Activated effector memory CD4-positive, alpha-beta T cell treated with Interleukin-2 at 50 U/mL for 16 hours (primary cell): ENCODE measurements at places on chromosomes 1 and 21.

GRCh38 chr1:77954521-77954920, 24.4 kb downstream of the FUBP1 start:
- DNase-seq = no peak

DNA sequence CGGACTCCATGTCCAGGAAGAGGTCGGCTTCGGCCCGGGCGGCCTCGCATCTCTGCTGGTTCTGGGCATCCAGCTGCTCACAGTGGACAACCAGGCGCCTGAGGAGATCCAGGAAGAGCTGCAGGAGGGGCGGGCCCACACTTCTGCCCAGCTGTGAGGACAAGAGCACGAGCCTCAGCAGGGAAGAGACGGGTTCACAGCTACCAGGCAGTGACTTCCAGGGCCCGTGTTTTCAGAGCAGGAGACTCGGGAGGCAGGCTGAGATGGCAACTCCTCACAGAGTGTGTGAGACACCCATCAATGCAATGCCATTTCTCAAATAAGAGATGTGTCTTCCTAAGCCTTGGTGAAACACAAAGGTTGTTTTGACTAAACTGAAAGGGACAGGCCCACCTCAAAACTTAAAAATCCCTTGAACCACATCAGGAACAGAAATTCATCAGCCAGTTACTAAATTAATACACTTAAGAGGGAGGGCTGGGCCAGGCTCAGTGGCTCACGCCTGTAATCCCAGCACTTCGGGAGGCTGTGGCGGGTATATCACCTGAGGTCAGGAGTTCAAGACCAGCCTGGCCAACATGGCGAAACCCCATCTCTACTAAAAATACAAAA, 43.4 kb downstream of the URB1 start:
- no peak for DNase-seq

DNA sequence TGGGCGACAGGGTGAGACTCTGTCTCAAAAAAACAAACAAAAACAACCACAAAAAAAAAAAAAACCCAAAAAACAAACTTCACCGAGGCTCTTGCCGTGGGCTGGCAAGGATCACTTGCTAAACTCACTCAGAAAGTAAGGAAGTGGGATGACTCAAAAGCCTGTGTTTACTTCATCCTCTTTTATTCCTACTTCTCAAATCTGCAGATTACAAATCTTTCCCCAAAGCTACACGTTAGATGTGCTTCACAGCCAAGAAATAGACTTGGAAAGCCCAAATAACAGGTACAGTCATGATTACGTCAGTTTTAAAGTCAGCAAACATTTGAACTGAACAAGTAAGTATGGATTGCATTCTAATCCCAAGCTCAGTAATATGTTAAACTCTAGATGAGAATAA, 359.3 kb downstream of the ADGRL2 start:
- DNase-seq = no peak

DNA sequence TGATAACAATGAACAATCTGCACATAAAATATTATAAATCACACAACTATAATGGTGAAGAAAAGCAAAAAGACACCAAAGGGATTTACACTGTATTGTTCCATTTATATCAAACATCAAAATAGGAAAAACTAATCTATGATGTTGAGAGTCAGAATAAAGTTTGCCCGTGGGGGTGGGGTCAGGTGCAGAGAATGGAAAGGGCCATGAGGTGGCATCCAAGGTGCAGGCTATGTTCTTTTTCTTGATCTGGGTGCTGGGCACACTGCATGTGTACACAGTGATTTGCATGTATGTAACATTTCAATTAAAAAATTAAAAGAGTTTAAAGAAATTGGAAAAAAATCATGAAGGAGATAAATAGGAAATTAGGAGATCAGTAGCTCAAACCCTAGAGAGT, 127.3 kb downstream of the DSCAM start:
- DNase-seq = no peak

- DNase-seq = no peak
Measured at GRCh38 chr21:46284077-46284644, 1.2 kb downstream of the MCM3AP start.

DNA sequence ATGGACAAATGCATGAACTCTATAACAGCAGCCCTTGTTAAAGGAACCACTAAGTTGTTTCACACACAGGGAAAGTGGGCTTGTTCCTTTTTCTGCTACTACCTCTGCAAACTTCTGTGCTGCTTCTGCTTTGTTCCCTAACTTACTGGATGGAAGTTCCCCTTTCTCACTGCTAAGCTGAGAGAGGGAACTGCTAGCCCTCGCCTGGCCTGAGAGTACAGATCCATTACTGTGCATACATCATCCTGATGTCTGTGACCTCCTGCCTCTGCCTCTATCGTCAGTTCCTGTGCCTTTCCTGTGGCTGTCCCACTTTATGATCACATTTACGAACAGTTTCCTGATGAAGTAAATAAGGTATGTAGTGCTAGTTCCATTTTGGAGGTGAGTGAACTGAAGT, 3.5 kb downstream of the GNAT2 start:
- DNase-seq = no peak

DNA sequence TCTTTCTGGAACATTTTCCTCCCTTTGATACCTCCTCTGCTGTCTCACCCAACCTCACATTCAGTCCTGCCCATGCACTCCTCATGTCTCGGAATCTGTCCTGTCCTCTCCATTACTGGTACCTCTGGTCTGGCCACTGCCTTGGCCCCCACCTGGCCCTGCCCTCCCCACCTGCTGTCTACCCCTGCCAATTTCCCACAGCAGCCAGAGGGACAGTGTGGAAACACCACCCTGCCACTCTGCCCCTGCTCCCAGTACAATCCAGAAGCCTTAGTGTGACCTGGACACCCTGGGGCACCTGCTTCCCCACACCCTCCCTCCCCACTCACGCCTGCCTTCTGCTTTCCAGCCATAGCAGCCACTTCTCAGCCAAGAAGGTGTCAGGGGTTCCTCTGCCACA, 534.4 kb downstream of the MATN1 start:
- no peak for DNase-seq

- DNase-seq = no peak
Measured at GRCh38 chr1:14827870-14828269, 229.4 kb downstream of the KAZN start.

- DNase-seq = no peak
Measured at GRCh38 chr1:97816927-97817326, 103.9 kb downstream of the DPYD start.

GRCh38 chr21:27326301-27326700, 359.4 kb upstream of the ADAMTS5 start:
- DNase-seq = no peak

- peak; percentile 72 for DNase-seq
Measured at GRCh38 chr1:160795951-160796383, at the start of gene LY9. TSS of gene LY9 (plus strand) at chr1:160796174. CDS start at chr1:160796188, 14 bp downstream.

DNA sequence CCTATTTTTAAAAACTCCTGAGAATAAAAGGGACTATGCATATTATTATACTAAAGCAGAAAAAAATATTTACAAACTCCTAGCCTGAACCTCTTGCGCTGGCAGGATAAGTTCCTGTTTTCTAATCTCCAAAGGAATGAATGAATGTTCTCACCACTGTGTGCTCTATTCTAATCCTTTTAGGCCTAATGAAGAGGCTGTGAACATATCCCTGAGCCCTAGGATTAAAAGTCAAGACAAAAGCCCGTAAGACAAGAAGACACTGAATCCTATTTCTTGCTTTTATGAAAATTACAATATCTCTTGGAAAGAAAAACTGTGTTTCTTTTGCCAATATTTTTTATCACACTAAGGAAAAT, 317.5 kb downstream of the HHAT start:
- no peak for DNase-seq

GRCh38 chr1:24374891-24375786, 38.4 kb downstream of the STPG1 start:
- no peak for DNase-seq

DNA sequence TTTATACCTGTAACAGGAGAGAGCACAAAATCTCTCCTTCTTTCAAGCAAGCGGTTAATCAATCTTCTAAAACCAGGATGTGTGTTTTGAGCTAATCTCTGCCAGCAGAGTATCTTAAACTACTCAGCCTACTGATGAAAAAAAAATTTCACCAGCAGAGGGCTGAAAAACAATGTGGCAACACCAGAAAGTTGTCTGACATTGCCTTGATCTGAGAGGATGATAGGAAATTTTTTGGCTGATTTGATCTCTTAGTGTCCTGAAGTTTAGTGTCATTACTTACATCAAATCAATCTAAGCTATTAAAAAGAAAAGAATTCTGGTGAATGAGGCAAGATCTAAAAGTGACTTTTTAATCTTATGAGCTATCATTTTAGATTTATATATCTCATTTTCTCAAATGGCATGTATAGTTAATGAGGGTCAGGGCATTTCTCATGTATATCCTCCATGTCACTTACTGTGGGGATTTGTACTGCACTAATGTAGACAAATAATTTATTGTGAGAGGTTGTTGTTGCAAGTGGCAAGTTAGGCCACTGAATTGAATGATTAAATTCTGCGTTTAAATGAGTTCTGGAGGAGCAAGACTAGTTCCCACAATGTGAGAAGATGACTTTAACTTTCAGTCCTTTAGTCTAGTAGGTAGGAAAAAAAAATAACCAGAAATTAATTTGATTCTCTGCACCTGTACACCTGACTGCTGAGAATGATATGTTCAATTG, 10.9 kb downstream of the ADAMTS1 start:
- DNase-seq = no peak

DNA sequence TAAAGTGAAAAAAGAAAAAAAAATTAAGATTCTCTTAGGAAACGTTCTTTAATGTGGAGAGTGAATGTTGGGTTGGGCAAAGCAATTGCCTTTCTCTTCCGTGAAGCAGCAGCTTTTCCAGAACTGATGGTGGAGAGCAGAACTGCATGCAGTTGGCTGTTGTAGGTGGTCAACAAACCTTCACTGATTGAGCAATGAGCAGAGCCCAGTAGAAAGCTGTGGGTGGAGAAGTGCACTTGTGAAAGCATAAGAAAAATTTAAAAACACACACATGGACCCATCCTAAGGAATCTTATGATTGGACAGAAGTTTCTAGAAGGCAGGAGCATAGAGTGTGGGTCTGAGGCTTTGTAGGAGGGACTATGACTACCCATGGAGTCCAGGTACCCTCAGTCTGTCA, 4.5 kb downstream of the PRELP start:
- no peak for DNase-seq

GRCh38 chr21:27250366-27250765, 283.5 kb upstream of the ADAMTS5 start:
- no peak for DNase-seq

GRCh38 chr1:163296504-163297263, 25.1 kb upstream of the NUF2 start:
- DNase-seq = no peak

DNA sequence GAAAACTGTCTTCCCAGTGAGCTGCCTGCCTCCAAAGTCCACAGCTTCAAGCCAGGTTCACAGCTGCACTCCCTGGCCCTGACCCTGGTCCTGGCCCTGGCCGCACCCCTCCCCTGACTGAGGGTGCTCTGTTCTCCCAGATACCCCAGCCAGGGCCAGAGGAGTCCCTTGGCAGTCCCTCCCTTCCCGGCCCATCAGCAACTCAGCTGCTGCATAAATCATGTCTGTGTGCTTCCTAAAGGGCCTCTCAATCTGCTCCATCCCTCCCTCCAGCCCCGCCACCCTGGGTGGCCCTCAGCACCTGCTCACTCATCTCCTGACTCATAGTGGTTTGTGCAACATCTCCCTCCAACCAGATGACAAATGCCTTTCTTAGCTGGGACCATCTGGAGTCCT, 24.8 kb upstream of the C1orf174 start:
- no peak for DNase-seq

DNA sequence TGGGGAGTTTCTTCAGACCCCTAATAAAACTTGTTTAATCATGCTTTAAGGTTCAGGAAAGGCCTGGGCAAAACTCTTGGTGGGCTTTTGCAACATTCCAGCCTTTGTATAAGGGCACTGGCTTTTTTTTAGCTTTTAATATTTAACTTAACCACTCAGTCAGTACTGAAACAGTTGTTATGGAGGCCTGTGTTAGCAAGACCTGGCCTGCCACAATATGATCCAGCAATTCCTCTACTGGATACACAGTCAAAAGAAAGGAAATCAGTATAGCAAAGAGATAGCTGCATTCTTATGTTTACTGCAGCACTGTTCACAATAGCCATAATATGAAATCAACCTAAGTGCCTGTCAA, 75.1 kb upstream of the COG2 start:
- no peak for DNase-seq

GRCh38 chr1:184422490-184423233, 35.8 kb downstream of the C1orf21 start:
- no peak for DNase-seq

GRCh38 chr1:209395169-209395568, 188.3 kb upstream of the CAMK1G start:
- no peak for DNase-seq

- peak; percentile 77 for DNase-seq
Measured at GRCh38 chr1:154791292-154792166, 78.6 kb downstream of the KCNN3 start.

DNA sequence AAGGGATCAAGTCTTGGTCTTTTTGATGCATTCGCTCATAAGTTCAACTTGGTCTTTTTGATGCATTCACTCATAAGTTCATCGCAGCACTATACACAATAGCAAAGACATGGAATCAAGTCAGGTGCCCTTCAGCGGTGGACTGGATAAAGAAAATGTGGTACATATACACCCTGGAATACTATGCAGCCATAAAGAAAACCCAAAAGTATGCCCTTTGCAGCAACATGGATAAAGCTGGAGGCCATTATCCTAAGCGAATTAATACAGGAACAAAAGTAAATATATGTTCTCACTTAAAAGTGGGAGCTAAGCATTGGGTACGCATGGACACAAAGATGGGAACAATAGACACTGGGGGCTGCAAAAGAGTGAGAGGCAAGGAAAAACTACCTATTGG, 29.8 kb upstream of the FOXE3 start:
- DNase-seq = no peak

GRCh38 chr1:220819467-220820026, 32.8 kb downstream of the MTARC1 start:
- no peak for DNase-seq

DNA sequence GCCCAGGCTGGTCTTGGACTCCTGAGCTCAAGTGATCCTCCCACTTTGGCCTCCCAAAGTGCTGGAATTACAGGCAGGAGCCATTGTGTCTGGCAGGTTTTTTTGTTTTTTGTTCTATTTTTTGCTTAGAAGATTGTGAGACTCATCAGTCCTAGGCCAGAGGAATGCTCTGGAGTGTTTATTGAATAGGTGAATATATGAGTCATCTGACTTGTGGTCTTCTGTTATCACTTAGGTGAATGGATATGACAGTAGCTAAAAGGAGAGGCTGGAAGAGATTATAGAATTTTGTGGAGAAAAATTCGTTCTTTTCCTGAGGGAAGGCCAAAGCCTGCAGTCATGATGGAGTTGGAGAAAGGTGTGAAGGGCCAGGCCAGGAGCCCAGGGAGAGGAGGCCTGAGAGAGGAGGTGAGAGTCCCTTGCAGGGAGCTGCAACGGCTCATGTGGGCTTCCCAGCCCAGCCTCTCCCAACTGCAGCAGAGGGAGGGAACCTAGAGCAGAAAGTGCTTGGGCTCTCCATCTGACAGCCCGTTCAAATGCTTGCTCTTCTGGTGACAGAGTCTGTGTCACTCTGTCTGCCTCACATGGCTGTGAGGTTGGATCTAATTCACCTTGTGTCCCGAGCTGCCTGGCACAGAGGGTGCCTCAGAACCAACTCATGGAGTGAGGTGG, 31.6 kb upstream of the ACOT11 start:
- DNase-seq = no peak
